ENCODE measurements at places on chromosomes 11 and 22.

- DNase-seq = peak; percentile 64
Observed at GRCh38 chr11:86955361-86956120, at the start of gene FZD4. TSS of gene FZD4 (minus strand) at chr11:86955395. CDS start at chr11:86955085, 310 bp downstream.

- no peak for DNase-seq
Observed at GRCh38 chr11:110830747-110831146, 118.5 kb upstream of the ARHGAP20 start.

DNA sequence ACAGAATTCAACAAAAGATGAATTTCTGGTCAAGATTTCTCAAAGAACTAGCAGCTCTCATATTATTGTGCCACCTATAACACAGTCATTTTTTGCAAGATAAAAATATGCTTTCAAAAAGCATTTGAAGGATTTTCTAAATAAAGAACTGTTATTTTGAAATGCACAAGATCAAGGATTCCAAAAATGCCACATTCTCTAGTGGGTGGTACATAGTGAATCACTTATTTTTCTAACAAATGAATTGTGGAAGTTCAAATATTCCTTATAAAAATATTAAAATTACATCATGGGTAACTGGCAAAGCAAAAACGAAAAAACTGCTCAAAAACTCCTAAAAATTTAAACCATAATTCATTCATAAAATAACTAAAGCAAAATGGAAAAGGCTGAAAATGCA, 2.1 kb downstream of the RNF141 start:
- DNase-seq = no peak

DNA sequence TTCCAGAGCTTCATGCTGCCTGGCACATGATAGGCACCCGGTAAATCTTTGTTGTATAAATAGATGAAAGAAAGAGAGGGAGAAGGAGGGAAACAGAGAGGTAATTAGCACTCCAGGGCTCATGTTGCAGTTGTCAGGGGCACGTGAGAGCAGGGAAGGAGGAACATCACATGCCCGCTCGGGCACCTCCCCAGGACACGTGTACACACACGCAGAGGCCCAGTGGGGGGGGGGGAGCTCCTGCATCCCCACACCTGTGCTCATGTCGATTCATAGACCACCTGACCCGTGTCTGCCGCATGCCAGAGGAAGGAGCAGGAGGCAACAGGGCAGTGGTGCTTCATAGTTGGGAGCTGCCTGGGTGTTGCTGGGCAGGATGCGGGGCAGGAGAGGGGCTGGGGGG, 37.1 kb upstream of the NNMT start:
- no peak for DNase-seq

DNA sequence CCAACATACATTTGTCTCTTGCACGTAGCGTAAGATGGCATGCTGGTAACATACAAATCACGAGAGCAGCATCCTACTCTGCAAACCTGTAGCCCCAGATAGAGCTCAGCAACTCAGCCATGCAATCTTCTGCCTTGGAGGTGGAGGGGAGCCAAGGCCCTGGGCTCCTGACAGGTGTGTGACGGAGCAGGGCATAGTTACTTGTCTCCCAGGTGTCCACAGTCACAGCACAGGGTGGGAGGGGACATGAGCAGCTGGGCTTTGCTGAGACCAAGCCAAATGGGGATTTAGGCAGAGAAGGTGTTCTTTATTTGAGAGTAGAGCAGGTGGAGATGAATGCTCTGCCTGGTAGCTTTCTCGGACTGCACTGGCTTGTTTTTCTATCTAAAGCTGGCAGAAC, 111.7 kb downstream of the TEAD1 start:
- DNase-seq = no peak

- no peak for DNase-seq
Observed at GRCh38 chr11:78313898-78314297, 103.7 kb downstream of the GAB2 start.

GRCh38 chr11:58003591-58003990, 20.1 kb upstream of the OR9Q1 start:
- no peak for DNase-seq

DNA sequence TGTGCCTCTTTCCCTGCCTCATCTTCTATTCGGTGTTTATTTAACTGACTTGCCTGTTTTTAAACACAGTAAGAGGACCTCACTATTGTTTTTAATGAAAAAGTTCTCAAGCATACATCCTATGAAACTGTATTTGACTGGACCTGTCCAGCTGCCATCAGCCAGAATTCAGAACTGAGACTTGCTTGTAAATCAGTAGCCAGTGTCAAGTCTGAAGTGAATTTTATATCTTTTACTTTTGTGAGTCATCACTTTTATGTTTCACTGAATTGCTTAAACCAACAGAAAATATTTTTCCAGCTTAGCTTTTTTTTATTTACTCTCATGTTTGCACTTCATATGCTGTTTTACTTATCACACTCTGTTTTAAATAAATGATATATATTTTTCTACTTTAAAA, 88.3 kb downstream of the LUZP2 start:
- DNase-seq = no peak

DNA sequence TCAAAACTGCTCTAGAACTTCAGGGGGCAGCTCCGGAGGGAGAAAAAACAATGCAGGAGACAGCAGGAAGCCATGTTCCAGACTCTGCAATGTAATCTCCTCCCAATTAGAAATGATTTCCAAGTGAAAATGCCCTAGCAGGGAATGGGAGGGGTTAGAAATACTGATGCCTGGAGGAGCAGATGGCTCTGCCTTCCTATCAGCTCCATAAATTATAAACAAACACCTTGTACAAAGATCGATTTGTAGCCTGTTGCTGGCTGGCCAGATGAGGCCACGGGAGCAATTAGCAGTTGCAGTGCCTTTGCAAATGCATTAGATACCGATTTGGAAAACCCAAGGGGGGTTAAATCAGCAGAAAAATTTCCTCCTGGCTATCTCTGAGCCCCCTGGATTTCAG, 46.6 kb upstream of the CHRM4 start:
- DNase-seq = no peak

DNA sequence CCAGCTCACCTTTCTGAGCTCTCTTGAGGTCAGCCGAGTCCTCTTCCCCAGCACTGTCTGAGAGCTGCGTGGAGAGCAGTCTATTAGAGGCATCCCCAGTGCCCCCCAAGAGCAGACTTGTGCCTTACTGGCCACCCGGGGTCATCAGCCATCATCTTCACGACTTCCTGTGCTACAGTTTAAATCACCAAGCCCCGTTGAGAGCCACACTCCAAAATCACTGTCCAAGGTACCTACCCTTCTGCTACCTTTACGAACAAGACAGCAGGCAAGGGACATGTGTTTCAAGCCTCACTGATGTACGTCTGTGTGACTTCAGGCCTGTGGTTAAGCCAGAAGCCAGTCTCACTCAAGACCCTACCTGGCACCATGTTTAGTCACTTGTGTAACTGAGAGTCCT, 35.1 kb downstream of the MORC2 start:
- no peak for DNase-seq

- no peak for DNase-seq
Observed at GRCh38 chr11:4606231-4607015, 1.6 kb downstream of the TRIM68 start.

DNA sequence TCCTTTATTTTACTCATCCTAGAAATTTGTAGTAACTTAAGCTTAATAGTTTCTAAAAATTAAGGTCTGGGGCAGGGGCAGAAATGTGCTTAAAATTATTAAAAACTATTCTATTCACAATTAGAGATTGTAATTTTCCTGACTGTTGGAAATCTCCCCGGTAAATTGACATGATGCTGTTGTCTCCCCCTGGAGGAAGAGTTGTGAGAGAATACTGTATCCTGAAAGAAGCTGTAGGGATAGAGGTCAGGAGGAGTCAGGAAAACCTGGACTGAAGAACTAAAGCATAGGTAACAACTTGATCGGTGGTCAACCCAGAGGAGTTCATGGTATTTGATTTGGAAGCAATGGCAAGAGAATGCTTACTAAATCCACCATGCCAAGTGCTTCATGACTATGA, 16.2 kb upstream of the ESAM start:
- no peak for DNase-seq

DNA sequence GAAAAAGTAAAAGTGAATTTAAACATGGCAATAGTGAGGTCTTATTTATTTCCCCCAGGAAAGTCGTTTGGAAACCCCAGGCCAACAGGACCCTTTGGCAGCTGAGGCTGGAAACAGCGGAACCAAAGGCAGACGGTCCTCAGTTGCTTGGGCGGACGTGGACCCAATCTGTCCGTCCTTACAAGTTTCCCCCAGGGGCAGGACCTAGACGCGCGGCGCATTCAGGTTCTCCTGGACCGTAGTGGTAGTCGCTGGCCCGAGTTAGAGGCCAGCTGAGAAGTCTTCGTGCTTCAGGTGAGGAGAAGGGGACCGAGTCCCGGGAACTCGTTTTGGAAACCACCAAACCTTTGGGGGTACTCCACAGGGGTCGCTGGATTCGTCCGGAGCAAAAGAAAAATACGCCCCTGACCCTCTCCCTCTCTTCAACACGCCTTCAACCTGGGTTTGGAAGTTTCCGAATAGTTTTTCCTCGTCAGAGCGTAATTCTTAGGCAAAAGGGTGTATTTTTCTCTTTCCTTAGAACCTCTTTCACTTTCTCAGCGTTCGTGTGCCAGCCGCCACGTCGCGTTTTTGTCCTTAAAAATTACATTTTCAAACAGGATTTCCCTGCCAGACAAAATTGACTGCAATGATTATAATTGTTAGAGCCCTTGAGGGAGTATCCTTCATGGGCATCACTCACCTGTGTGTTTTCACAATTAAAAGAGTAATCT, 2.1 kb downstream of the METTL15 start:
- DNase-seq = peak; percentile 49

DNA sequence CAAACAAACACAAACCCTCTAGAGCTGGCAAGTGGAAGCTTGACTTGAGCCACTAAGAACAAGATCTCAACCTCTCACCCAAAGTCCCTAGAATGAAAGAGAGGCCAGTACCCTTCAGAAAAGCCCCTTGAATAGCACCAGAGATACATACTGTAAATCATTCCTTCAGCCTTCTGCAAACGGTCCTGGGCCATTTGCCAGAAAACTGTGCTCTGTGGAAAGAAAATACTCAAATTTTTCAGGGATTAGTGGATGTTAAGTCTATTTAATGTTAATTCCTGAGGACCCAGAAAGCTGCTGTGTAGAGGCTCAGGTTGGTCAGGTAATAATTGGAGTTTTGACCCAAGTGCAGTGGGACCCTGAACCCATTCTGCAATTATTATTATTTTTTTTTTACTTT, 16.9 kb downstream of the SERPINH1 start:
- DNase-seq = no peak

GRCh38 chr11:111992206-111992855, 32.9 kb upstream of the DLAT start:
- DNase-seq = no peak

DNA sequence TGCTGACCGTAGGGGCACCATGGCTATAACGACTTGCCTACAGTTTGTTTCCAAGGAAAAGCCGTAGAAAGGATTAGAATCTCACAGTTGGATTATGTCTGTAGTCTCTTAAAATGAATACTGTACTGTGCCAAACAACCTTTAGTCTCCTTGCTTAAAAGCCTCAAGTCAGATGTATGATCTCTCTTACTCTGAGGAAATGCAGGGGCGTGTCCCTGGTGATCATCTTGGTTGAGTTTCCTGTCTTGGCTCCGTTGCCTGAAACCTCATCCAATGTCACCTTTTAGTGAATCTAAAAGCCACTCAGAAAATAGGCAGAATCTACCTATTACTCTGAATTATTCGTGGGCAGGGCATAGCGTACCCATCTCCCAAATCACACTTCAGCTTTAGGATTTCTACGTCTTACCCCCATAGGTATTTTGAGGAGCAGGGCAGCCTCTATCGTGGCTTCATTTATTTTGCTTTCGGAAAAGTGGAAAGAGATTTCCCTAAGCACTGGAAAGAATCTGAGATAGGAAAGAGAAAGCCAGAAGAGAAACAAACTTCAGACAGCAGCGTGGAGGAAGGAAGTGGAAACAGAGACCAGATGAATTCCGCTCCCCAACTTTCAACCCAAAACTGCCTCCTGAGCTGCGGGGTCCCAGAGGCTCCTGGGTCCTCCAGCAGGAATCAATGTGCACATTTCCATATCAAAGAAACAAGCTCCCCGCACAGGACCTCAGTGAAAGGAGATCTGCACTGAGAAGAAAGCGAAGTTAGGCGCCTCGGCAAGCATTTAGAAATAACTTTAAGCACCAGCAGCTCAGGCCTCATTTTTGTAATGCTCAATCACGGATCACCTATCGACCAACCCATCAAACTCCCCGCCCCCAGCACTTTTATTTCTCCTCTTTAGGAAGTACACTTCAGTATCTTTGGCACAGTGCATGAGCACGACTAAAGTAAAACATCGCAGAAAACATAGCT, 245.8 kb downstream of the ETS1 start:
- no peak for DNase-seq

- no peak for DNase-seq
Observed at GRCh38 chr11:35588627-35589026, 29.6 kb upstream of the FJX1 start.

DNA sequence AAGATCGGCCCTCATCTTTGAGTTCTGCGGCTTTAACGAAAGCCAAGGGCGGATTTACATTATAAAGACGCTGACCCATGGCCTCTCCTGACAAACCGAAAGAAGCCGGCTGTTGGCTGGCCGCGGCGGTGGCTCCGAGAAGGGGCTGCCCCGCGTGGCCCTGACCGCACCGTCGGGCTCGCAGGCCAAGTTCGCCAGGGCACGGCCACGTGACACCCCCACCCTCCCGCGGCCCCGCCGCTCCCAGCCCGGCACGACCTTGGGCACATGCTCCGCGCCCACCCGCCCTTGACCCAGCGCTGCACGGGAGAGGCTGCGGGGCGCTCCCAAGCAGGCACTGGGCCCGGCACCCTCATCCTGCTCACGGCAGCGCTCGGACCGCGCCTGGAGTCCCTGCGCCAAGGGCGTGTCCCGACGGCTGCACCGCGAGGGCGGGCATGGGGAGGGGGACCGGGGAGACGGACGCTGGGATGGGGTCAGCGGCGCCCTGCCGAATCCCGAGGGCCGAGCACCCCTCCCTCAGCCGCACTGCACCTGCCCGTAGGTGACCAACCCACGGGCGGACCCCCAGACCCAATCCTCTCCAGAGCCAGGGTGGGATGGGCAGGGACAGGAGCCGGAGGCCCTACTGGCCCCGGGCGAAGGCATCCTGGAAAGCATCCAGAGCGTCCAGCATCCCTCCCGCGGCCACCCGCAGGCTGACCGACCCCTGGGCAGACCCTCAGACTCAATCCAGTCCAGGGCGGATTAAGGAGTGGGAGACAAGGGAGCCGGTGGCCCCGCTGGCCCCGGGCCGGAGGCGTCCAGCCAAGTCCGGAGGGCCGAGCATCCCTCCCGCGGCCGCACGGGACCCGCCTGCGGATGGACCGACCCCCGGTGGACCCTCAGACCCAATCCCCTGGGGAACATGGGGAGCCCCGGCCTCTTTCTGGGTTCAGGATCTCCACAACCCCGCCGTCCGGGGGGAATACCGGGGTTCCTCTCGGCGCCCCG, 759 bp downstream of the CPT1A start:
- DNase-seq = peak; percentile 68

GRCh38 chr11:93287434-93287833, 43.1 kb upstream of the DEUP1 start:
- no peak for DNase-seq

GRCh38 chr11:104078245-104078644, 41.8 kb downstream of the DDI1 start:
- DNase-seq = no peak

DNA sequence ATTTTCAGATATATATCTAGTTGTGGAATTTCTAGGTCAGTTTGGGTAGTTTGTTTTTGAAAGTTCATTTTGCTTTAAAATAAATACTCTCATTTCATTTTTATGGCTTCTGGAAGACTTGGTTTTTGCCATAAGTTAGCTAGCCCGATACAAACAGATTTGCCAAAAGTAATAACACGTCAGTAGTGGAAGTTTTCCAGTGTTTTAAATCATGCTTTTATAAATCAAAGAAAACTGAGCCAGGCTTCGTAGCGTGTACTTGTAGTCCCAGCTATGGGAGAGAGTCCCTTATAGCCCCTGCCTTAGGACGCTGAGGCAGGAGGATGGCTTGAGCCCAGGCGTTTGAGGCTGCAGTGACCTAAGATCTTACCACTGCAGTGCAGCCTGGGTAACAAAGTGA, 21.7 kb upstream of the MICALL1 start:
- DNase-seq = no peak

Measured in stimulated activated effector memory CD8-positive, alpha-beta T cell treated with anti-CD3 and anti-CD28 coated beads, Interleukin-12 subunit alpha, Interleukin-12 subunit beta, amount 100 ng/mL, for 72 hours (primary cell).